ENCODE measurements at places on chromosomes 16 and 17.

DNA sequence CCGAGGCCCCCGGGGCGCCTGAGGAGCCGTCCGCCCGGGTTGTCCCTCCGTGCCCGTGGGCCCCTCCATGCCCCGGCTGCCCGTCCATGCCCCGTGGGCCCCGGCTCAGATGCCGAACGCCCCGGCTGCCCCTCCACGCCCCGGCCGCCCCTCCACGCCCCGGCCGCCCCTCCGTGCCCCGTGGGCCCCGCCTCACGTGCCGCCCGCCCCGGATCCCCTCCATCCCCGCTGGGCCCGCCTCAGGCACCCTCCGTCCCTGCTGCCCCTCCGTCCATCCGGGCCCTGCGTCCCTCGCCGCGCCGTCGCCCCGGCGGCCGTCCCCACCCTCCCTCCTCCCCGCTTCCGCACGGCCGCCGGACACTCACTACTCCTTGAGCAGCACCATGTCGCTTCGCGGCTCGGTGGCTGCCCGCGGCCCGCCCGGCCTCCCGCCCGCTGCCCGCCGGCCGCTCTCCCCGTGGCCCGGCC lies 382 bp downstream of the PITPNA start:
- no peak for DNase-seq

DNA sequence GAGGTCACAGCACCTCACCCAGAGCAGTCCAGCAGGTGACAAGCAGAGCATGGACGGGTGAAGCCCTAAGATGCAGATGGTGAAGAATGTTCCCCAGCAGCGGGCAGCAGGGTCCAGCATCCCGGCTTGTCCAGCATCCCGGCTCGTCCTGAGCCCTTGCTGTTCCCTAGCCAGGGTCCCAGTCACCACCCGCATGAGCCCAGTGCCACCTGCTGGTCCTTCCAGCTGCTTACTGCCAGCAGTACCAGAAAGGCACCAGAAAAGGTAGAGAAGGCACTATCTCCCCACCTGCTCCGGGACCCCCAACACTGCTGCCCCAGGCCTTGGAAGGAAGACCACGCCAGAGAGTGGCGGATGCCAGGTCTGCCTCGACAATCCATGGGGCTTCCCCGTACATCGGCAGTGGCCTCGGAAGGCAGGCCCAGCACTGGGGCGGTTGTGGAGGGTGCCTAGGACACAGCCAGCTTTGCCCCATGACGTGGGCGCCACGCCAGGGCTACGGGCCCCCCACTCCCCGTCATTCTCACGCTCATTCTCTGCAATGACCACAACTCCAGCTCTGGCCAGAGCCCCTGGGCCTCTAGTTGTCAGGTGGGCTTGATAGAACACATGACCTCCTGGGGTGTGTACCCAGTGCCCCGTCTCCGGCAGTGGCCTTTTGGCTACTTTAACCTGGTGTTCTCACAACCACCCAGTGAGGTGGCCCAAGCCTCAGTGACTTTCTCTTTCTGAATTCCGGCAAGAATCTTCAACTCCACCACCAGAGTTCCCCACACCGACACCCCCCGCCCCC lies 1.4 kb downstream of the CENPX start:
- peak; percentile 47 for DNase-seq

DNA sequence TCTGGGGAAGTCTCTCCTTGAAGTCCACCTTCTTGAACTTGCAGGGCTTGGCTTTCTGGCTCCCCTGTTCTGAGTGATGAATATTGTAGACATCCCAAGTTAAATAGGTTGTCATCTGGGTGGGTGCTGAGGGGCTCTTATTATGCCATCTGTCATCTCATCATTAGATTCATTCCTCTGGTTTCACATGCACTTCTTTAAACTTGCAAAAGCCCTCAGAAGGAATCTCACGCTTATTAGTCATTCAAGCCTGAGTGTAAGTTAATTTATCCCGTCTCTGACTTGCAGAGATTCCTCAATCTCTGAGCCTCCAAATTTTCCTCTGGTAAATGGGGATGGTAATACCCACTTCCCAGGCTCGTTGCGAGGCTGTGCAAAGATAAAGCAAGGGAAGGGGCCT lies 5.7 kb downstream of the MGAT5B start:
- DNase-seq, result no peak

DNA sequence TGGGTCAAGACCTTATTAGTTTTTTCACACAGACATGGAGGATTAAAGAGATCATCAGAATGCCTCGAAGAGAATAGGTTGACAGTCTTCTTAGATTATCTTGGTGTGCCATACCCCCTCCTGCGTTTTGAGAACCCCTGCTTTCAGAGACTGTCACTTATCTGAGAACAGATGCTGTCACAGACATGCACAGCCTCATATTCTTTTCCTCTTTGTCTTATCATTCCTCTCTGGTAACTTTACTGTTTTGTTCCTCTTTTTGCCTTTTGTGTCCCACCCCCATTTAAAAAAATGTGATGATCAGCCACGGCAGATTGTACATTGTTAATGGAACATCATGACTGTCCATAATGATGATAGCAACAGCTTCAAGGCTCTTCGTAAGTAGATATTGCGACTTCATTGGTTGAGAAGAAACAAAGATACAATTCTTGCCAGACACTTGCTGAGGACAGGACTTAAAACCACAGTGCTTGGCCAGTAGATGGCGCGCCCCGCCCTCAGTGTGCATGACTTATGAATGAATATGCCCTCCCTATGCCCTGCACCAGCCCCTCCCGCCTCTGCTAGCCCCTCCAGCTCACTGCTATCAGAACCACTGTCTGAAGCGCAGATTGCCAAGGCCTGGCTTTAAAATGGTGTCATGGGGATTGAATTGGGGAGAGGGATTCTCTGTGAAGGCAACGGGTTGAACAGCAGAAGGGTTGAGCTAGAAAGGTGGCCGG lies 2.6 kb upstream of the PITPNC1 start:
- DNase-seq, result peak; percentile 78
